ENCODE measurements at places on chromosomes 7 and 10.

DNA sequence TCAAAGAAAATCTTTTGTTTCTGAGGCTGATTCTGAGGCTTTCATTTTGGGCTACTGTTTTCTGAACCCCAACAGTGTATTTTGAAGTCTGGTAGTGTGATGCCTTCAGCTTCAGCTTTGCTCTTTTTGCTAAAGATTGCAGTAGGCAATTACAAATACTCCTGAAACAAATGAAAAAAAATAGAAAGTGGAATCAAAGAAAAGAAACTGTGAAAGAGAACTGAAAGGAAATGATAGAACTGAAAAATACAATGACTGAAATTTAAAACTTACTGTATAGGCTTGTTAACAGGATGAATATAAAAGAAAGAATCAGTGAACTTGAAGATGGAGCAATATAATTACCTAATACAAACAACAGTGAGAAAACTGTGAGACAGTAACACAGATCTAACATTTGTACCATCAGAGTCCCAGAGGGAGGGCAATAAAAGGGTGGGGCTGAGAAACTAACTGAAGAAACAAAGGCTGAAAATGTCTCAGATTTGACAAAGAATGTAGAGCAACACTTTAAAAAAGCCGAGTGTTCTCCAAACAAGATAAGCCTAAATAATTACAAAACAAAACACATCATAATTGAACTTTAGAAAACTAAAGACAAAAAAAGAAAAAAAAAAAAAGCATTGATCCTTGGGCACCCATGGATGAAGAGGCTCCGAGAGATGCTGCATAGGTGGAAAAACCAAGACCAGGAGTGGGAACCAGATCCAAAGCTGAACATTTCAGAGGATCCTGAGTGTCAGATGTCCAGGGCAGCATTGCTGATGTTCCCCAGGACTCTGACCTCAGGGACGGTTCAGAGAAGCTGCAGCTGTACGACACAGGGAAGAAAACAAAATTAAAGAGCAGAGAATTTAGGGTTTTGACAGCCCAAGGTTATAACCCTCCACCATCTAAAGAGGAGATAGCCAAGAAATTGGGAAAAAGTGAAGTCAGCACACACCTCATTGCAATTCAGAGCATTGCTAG, 223.2 kb upstream of the IGFBP3 start:
- DNase-seq = no peak

- no peak for DNase-seq
Measured at GRCh38 chr10:113340282-113340681, 212.6 kb upstream of the HABP2 start.

- no peak for DNase-seq
Measured at GRCh38 chr10:128003521-128003920, 96.6 kb downstream of the PTPRE start.

- DNase-seq = no peak
Measured at GRCh38 chr10:119613741-119614140, 17.0 kb upstream of the TIAL1 start.

- no peak for DNase-seq
Measured at GRCh38 chr7:97021747-97022490, 2.7 kb downstream of the DLX5 start.

DNA sequence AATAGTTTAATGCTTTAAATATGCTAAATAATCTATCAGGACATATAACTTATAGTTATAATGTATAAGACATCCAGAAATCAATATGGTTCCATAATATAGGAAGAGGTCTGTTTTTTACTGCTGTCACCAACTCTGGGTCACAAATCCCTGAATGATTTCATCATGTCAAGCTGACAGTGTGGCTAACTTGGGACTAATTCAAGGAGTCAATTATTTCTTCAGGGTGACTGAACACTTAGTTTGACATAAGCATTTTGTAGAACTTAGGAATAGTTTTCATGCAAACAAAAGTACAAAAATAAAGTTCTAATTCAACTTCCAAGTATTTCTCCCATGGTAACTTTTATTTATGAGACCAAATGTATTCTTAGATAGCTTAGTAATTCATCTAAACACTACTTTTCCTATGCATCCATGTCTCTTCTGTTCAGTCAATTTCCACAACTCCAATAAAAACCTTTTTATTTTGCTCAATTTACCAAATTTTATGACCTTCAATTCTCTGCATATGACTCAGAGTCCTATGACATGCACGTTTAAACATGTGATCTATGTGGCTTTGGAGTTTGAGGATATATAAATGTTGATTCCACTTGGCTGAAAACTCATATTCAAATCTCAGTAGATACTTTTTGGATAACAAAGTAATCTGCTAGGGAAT, 40.3 kb upstream of the GNAT3 start:
- no peak for DNase-seq

GRCh38 chr7:7183061-7183837, 905 bp downstream of the C1GALT1 start:
- DNase-seq = peak; percentile 35

- no peak for DNase-seq
Measured at GRCh38 chr10:78433076-78433595, 399.5 kb downstream of the RPS24 start.

DNA sequence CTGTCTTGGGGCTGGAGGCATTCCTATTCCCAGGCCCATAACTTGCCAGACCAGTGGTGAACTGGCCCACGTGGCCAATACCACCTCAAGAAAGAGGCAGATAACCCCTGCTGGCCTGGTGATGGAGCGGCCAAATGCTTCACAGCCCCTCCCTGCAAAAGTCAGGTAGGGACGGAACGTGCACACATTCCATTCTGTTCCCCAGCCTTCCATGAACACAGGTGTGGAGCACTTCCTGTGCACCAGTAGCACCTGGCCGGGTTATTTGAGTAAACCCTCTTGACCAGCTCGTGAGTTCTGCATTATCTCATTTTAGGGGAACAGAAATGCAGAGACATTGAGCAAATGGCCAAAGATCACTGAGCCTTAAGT, 134.4 kb downstream of the SH3PXD2A start:
- no peak for DNase-seq

DNA sequence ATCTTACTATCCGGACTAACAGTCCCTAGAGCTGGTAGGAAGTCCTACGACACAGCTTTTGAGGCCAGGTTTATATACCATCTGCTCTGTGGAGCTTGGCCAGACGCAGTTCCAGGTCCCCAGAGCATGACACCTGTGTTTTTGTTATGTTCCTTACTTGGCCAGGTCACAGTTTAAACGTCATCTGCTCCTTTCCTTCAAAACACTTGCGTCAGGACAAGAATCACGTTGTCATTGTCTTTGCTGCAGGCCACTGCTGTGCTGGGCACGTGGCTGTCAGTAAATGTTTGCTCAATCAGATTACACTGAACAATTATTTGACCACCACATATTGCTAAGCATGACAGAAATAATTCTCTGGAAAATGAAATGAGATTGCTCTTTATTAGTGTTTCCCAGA, 23.9 kb downstream of the SLC18A2 start:
- no peak for DNase-seq

- DNase-seq = no peak
Measured at GRCh38 chr10:124106241-124106879, 13.0 kb upstream of the CHST15 start.

GRCh38 chr10:68301790-68302502, 29.9 kb upstream of the HNRNPH3 start:
- DNase-seq = peak; percentile 50

DNA sequence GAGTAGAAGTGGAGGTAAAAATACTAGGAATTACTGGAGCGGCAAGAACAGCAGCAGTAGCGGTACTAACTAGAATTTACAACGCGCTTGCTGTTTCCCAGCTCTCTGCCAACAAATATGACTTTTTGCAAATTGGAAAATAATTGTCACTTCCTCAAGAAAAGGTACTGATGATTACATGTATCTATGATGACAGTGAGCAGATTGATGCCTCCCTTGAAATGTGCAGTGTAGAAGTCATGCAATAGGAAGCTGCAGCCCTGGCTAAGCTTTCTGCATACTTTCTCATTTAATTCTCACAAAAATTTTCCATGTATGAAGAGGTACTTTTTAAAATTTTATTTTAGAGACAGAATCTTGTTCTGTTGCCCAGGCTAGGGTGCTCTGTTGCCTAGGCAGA, 49.9 kb downstream of the ANK3 start:
- DNase-seq = no peak

GRCh38 chr10:112507988-112508387, 61.0 kb downstream of the VTI1A start:
- DNase-seq = no peak

All from HEK293T (cell line).